Keratinocyte (primary cell): ENCODE measurements at places on chromosomes 11 and 22.
A peak's percentile ranks its signal among the peaks of the same experiment; 100 is the strongest.

DNA sequence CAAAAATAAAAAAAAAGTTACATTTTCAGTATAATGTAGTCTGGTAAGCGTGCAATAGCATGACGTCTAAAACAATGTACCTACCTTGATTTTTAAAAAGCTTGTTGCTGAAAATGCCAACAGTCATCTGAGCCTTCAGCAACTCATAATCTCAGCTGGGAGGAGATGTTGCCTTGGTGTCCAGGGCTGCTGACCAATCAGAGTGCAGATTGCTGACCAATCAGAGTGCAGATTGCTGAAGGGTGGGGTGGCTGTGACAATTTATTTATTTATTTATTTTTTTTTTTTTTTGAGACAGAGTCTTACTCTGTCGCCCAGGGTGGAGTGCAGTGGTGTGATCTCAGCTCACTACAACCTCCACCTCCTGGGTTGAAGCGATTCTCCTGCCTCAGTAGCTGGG is 17.8 kb downstream of the ZBED4 start:
- no peak for DNase-seq

DNA sequence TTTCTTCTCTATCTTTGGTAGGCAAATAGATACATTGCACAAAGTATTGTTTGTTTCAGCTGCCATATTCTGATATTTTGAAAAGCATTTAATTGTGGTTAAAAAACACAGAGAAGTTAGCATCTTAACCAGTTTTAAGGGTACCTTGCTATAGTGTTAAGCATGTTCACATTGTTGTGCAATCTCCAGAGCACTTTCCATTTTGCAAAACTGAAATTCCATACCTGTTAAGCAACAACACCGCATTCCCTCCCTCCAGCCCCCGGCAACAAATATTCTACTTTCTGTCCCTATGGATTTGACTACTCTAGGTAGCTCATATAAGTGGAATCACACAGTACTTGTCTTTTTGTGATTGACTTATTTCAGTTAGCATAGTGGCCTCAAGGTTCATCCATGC is 33.9 kb downstream of the CNTF start:
- DNase-seq: no peak

DNA sequence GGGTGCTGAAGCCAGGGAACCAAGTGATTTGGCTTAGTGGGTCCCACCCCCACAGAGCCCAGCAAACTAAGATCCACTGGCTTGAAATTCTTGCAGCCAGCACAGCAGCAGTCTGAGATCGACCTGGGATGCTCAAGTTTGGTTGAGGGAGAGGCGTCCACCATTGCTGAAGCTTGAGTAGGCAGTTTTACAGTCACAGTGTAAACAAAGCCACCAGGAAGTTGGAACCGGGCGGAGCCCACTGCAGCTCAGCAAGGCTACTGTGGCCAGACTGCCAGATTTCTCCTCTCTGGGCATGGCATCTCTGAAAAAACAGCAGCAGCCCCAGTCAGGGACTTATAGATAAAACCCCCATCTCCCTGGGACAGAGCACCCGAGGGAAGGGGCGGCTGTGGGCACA is 424.1 kb upstream of the TENM4 start:
- no peak for DNase-seq

- DNase-seq: no peak
Observed at GRCh38 chr22:26199665-26200064, 30.4 kb downstream of the SEZ6L start.

DNA sequence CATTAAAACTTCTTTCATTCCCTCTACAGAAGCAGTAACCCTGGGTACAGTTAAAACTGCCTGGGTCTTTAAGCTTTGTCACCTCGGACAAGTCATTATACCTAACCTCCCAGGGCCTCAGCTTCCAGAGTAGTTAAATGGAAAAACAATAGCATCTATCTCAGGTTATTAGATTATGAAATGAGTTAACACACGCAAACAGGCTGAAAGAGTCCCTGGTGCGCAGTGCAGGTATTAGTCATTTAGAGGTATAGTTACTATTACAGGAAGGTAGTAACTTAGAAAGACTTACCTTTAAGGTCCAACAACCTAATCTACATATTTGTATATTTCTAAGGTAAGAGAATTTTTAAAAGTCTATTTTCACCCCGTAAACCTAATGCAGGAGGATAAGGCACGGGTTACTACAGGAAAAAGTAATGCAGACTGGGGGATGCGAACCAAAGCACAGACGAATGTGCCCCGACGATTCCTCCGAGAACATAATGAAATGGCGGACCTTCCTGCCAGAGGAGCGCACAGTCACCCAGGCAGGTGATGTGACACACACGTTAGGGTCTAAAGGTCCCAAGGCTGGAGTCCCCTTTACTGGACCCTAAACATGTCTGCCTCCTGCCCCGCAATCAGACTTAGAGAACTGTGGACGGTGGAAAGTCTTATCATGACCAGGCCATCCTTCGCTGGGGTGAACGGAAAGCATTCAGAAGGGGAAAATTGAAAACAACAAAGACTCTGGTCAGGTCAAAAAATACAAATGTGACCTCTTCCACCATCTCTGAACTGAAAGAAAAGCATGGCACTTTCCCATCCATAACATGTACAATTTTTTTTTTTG is 1.3 kb downstream of the NAP1L4 start:
- DNase-seq: no peak

- DNase-seq: no peak
Observed at GRCh38 chr11:47508240-47508957, 44.5 kb downstream of the CELF1 start.

- no peak for DNase-seq
Observed at GRCh38 chr11:16973338-16973964, 40.8 kb downstream of the PLEKHA7 start.

DNA sequence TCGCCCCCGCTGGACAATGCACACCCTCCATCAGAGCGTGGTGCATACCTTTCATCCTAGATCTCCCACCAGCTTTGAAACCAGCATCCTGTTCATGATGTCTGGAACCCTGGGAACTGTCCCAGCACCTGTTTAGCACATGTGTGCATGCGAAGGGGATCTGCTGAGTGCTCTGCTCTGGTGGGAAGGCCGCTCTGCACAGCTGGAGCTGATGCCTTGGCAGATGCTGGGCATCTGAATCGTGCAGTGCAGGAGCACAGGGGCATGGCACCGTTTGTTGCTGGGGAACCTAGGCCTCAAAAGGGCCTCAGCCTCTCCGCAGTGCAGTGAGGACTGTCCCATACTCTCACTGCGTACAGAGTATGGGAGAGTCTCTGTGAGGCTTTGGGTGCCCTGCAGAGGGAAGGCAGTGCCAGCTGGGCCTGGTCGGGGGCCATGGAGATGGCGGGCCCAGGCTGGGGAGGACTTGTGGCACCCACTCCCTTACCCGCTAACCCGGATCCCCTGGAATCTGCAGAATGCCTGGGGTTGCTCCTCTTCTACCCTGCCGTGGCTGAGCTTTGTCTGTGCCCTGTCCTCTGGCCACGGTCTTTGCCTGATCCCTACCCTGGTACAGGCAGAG is 72.9 kb upstream of the ATXN10 start:
- DNase-seq: no peak

GRCh38 chr11:75323609-75324008 is 27.9 kb downstream of the ARRB1 start:
- no peak for DNase-seq

DNA sequence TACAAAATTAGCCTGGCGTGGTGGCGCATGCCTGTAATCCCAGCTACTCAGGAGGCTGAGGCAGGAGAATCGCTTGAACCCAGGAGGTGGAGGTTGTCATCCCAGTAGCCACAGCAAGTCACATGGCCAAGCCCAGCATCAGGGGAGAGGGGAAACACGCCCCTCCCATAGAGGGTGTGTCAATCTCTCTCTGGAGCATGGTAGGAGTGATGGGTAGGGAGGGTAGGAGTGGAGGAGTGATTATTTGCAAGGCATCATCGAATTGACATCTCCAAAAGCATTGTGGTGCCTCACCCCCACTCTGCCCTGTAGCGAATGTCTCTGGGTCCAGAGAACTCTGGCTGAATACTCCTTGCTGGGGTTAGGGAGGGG is 6.1 kb upstream of the SSTR3 start:
- DNase-seq: no peak

DNA sequence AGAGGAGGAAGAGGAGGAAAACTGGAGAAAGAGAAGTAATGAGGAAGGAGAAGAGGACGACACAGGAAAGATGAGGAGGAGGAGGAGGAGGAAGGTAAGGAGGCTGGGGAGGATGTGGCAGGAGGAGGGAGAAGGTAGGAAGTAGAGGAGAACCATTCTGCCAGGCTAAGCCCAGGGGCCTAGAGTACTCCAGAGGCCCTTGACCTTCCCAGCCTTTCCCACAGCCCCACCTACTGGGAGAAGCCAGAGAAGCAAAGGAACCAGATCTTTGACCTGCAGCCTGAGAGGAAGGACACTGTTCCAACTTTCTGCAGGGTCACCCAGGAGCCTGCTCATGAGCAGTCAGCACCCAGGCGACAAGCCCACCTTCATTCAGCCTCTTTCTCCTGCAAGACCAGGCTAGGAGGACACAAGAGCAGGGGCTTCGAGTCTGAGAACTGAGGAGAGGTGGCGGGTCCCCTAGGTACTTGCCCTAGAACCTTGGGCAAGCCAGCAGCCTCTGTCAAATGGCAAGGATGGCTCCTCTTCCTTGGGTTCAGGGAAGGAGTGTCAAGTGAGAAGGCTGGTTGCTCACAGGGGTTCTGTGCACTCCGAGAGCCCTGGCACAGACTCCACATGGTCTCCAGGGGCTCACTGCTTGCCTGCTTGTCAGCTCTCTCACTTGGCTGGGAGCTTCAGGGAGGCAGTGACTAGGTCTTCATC is 27.9 kb upstream of the OAF start:
- DNase-seq: no peak

GRCh38 chr11:18065572-18065971 is 19.5 kb upstream of the TPH1 start:
- DNase-seq: no peak

GRCh38 chr11:6110011-6110410 is 2.5 kb downstream of the OR56B4 start:
- DNase-seq: no peak

DNA sequence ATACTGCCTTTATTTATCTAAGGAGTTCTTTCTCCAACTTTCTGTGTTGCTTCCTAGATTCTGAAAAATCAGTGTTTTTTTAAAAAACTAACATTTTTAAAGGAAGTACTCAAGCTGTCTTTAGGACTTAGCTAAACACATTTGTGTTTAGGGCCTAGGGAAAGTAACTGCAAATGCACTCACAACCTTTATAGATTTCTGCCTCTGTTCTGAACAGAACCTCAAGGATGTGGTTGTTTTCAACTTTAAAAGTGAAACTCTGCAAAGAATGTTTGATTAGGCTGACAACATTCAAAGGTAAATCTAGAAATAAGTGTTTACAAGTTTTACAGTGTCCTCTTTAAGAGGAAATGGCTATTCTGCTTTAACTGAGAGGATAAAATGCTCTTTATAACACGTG is 55.4 kb upstream of the CNTN5 start:
- no peak for DNase-seq

DNA sequence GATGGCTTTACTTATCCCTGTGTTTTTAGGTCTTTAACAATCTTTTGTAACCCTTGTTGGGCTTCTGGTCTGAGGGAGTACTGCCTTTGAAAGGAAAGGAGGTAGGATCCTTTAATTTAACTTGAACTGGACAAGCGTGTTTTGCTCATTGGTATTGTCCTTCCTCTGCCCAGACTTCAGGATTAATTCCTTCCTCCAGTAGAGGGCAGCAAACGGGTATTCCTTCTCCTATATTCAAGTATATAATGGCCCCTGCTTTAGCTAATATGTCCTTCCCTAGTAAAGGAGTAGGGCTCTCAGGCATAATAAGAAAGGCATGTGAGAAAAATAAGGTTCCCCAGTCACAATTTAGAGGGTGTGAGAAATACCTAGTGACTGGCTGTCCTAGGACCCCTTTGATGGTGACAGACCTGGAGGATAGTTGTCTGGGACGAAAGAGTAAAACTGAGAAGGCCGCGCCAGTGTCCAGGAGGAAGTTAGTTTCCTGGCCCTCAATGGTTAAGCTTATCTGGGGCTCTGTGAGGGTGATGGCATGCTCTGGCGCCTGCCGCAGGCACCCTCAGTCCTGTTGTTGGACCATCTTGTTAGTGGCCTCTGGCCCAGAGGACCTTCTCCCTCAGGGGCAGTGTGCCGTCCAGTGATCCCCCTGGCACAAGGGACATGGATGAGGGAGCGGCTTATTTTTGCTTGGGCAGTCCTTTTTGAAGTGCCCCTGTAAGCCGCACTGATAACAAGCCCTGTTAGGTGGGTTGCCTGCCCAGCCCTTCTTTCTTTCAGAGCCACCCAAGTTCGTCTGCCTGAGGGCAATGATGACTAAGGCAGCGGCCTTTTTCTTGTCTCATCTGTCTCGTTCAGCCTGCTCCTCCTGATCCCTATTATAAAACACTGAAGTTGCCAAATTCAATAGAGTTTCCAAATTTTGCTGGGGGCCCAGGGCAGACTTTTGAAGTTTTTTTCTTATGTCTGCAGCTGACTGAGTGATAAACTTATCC is 51.8 kb downstream of the C11orf71 start:
- DNase-seq: peak; percentile 44

DNA sequence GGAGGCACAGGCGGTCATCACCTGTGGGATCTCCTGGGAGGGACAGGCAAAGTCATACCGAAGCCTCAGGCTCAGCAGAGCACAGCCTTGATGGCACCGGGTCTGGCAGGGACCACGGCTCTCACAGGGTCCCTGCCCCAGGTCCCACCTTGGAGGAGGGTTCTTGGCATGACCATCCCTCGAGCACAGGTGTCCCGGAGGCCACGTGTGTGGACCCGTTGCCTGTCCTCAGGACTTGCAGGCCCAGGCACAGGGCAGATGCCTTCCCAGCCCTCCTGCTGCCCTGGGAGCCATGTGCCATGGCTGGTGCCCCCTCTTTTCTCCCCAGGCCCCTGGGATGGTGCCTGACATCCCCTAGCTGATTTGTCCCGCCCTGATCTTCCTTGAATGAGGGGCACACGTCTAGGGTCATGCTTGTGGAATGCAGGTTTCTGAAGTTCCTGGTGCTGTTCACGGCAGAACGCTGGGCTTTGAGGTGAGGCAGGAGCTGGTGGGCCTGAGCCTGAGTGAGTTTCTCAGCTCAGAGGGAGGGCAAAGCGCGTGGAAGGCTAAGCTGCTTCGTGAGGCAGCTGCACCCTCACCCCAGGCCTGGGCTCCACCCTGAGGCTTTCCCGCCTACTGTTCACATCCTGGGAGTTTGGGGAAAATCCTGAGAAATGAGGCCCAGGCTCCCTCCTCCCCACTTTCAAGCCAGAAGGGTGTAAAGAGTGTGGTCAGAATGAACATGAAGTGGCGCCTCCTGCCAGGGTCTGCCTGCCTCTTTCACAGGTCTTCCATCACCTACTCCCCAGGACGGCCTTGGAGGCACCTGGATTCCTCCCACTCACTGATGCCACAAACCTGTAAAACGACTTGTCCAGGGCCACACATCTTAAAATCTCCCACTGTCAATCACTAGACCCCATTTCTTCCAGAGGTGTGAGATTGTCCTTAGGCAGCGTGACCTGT is 325.8 kb upstream of the B3GAT1 start:
- DNase-seq: no peak

GRCh38 chr11:113105592-113105991 is 144.4 kb downstream of the NCAM1 start:
- no peak for DNase-seq
